ENCODE measurements at places on chromosomes 2 and 18.
A peak's percentile ranks its signal among the peaks of the same experiment; 100 is the strongest.

DNA sequence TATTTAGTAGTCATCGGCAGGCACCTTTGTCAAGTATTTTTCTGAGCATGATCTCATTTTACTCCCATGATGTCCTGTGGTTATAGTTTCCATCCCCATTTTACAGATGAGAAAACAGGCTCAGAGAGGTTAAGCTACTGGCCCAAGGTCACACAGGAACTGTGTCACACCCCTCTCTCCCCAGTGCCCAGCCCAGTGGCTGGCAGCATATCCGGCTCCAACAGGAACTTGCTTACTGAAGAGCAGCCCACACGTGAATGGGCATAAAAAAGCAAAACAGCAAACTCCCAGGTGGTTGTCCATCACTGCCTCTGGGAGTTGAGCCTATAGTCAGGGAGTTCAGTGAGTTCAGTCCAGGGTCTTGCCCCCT, 8.3 kb upstream of the KLF11 start:
- no peak for DNase-seq

DNA sequence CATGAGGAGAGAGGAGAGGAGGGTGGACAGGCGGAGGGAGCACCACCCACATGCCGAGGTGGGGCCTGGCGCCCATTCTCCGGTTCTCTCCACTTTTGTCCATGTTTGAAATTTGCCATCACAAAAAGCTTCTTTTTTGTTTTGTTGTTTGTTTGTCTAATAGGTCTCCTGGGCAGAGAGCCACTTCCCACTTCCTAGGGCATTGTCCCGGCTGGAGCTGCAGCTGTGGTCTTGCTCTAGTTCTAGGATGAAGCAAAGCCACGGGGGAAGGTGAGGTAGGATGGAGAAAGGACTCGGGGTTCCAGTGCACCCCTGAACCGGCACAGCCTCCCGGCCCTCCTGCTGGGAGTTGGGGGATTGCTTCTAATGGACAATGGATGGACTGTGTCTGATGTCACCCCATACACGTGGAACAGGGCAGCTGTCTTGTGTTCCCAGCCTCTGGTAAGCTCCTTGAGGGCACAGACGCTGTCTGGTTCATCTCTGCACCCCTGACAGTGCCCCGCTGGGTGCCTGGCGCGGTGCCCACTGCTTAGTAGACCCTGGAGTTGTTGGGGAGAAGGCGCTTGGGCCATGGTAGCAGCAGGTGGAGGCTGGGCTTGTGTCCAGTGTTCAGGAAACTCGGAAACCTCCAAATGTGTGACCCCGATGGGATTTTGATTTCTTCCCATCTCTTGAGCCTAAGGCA, 278.4 kb downstream of the NDUFA10 start:
- no peak for DNase-seq

GRCh38 chr18:13287372-13287771, 68.8 kb downstream of the LDLRAD4 start:
- no peak for DNase-seq

DNA sequence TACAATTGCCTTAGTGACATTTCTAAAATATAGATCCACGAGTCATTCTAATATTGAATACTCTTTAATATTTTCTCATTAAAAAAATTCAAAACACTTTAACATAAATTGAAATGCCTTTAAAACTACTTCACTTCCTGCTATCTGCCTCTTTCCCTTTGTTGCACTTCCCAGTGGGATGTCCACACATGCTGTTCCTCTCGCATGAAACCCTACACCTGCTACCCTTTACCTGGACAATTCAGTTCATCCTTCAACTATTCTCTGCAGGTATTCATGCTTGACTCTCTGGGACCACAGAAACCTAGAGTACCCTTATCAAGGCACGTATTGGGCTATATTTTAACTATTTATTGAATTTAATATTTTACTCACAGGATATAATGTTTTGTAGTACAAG, 373.3 kb upstream of the GALNT5 start:
- DNase-seq: no peak

DNA sequence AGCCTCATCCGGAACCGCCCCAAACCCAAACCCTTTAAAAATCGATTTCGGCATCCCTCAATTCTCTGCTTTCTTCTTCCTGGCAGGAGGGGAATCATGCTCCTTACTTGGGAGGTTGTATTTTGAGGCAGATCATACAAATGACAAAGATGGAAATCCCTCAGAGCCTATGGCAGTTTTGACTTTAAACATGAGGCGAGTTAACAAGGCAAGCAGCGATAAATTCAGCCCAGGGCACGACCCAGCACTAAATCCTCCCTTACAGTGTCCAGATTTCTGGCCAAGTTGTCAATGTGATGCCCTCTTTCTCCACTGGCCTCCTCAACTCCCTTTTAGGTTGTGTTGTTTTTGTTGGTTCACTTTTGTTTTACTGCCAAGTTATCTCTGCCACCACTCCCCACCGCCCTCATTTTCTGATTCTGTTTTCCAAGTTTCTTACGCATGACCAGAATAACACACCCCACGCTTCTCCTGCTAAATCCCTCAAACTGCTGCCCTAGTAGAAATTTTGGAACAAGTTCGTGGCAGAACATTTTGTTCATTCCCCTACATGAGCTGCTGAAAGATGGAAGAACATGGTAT, 68.3 kb downstream of the CTAGE1 start:
- no peak for DNase-seq

DNA sequence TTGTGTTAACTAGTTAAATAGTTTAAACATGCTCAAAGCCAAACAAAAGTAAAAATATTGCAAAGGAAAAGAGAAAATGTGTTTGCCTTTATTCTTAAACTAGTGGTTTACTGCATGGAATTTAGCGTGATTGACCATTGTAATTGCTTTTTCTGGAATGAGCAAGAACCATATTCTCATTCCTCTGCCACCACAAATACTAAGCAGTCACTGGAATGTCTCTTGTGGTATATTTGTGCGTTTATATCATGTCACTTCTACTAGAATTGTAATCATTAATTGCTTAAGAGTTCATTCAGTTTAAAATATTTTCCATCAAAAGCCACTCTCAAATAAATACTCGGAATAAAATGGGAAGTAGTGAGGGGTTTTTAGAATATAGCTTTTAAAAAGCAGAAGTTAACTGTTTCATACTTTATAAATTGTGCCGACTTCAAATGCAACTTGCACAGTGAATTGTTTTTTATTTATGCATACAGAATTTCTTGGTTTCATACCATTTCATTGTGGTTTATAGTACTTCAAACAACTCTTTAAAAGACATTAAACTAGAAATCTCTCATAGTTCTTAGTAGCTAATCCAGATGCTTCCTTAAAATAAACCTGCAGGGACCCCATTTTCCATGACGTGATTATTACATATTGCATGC, 288.1 kb downstream of the EPHA4 start:
- no peak for DNase-seq

DNA sequence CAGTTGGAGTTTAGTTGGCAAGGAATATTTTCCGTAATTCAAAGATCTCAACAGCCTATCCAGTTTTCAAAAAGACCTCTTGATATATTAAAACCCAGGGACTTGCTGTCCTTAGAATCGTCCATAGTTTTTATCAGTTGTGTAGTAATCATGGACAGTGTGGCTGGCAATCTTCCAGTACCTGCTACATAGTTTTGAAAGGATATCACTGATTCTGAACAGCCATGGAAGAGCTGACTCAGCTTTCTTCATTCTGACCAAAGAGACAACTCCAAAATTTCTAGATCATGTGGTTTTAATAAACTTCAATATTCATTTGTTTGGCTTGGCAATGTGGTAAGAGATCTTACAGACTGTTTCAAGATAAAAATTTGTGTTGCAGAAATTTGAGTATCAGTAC, 616.7 kb downstream of the TDRD15 start:
- no peak for DNase-seq

- peak; percentile 36 for DNase-seq
Observed at GRCh38 chr2:46984642-46985476, 69.3 kb upstream of the MCFD2 start.

DNA sequence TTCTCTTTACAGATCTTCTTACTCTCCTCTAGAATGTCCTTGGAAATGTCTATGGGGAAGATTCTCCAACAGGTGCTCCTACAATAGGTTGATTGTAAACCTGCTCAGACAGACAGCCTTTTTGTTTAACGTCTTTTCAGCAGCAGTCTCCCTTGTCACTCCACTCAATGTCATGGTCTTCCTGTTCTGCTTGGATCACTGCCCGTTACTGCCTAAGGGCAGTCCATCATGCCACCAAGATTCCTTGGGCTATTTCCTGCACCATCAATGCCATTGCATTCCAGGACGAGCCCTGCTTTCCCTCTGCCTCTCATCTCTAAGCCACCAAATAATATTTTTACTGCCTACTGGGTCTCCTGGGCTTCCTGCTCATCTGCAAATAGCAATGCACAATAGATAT, 97.4 kb upstream of the GALNT5 start:
- no peak for DNase-seq

- no peak for DNase-seq
Observed at GRCh38 chr2:38875227-38875575, 533 bp downstream of the DHX57 start.

DNA sequence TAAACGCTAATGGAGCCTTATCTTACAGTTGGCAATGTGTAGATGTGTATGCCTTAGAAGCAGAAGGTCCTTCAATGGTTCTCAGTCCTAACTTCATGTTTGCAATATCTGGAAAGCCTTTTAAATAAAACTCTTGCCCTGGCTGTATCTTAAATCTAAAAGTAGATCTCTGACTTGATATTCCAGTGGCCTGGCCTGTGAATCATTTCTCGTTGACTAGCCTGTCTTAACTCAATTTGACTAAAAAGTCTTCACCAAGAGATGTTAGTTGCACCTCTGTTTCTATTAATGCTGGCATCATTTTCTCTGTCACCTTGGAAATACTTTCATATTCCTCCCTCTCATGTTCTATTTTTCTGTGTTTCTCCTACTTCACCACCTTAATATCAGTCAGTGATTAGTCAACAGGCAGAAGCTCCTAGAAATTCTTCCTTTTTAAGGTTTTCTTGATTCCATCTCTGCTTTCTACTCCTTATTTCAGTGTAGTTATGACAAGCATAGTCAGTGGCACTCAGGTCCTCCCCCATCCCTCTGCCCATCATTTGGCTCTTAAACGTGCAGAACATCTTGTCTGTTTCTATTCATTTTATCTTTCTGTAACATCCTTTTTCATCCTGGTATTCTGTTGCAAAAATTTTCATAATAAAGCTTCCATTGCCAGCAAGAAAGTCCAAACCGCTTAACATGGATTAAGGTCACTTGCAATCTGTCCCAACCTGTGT, 4.3 kb downstream of the ITGAV start:
- DNase-seq: no peak

GRCh38 chr2:137976274-137976673, 12.0 kb downstream of the HNMT start:
- DNase-seq: no peak

DNA sequence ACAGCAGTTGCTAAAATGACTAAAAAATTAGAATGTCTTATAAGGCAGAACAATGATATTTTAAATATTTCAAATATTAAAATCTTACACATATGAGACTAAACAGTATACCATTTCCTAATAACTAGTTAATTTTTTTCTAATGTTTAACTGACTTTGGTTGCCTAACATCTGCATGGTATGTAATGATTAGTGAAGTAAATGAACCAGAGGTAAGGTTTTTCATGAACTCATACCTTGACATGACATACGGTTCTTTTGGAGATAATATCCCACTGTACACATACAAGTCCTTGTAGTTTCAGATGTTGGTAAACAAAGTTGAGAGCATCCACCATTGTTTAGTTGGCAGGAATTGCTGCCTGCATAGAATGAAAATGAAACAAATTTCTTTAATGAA, 1360.2 kb downstream of the LRP1B start:
- no peak for DNase-seq

DNA sequence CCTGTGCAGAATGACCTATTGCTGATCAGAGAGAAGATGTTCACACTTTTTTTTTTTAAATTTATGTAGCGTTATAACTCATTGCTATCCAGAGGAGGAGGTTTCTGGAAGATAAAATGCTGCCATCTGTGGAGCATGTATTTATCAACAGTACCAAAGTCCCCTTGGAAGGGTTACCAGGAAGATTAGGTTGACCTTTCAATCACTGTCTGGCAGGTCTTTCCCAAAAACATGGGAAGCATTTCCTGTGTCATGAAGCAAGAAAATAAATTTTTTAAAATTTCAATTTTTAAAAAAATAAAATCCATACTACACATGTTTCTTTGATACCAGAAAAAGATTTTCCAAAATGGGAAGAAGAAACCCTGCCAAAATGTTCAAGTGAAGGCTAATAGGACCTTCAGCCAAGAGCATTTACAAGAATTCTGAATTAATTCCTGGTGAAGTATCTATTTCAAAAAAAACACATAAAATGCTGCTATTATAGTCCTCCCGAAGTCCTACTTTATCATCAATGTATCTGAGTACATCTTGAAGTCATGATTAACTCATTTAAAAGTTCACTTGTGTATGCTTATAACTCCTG, 143.9 kb upstream of the RND3 start:
- no peak for DNase-seq

DNA sequence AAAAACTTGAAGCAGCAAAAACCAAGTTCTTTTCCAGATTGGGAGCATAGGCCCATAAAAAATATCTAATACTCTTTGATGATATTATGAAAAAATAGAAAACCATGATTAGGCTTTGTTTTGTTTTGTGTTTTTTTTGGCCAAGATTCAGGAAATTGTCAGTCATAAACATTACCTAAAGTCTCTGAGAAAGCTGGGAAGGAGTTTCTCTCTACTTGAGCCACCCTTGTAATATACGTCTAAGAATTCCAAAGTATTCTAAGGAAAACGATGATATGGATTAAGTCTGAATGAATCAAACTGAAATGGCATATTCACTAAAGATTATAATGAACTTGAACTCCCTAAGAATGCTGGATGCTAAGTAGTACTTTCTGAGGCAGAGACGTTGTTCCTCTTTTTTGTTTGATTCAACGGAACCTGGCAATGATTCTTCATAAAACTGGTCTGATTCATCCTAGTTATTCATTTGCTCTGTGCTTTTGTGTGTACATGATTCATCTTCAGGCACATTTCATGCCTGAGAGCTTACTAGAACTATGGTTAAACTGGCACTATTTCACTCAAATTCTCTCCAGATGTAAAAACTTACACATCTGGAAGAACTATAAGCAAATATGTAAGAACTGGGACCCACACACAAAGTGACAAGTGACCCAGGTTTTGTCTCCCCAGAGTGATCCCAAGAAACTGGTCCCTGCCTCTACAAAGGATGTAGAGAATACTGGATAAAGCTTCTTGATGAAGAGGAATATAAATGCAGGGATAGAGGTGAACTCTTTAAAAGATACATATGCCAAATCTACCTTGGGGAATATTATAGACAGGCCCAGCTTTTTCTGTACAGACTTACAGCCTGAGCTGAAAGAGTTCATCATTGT, 159.7 kb downstream of the DOCK10 start:
- no peak for DNase-seq

DNA sequence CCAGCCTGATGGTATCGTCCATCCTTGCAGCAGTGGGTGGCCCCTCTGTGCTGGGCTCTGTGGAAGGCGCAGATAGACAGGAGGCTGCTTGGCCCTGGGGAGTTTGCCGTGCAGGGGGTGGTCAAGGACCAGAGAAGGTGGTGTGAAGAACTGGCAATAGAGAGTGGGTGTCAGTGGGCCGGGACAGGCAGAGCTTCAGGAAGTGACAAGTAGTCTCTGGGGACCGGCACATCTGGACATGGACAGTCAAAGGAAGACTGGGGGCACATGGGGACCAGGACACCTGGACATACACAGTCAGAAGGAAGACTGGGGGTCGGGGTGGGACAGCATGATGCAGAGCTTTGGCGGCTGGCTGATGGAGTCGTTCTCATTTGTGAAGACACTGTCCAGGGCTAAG, 335.9 kb downstream of the AGAP1 start:
- no peak for DNase-seq

GRCh38 chr2:97715951-97716694, 2.7 kb downstream of the ZAP70 start:
- DNase-seq: no peak
